ENCODE measurements at places on chromosomes 3 and 15.
A peak's percentile ranks its signal among the peaks of the same experiment; 100 is the strongest.

DNA sequence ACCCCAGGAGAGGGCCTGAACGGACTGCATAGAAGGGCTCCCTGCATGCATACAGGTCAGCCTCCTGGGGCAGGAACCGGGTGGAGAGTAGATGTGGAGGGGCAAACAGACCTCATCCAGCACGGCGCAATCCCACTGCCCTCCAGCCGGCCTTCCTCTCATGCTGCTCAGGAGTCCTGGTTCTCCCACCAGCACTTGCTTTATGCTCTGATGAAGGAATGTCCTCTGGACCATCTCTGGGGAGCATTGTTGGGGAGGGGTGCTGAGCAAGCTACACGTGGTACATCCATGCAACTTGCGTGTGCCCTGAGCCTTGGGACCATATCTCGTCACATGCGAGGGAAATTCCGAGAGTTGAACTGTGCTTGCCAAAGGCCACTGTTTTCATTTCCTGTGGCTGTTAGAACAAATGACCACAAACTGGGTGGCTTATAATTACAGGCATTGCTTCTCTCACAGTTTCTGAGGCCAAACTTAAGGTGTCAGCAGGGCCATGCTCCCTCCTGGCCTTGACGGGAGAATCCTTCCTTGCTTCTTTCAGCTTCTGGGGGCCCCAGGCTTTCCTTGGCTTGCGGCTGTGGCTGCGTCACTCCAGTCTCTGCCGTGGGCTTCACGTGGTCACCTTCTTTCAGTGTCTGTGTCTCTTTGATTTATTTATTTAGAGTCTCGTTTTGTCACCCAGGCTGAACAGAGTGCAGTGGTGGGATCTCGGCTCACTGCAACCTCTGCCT is 12.2 kb downstream of the SELENOS start:
- no peak for DNase-seq

DNA sequence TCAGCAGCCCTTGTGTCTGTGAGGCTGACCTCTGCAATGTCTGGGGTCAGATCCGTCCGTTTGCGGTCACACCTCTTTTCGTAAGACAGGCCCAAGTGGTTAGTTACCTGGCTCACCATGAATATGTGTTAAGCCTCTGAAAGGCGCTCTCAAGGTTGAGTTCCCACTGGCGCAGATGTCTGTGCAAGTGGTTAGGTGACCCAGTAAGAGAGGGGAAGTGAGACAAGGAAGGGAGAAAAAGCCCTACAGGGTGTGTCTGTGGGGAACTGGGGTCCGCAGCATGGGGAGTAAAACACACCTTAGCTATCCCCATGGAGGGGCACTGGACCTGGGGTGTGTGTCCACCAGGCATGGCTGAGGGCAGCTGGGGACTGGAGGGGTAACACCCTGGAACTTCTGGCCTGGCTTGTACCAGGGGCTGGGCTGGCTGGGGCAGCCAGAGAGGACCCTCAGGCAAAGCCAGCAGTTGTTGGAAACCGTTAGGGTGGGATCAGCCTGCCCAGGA is 391.6 kb upstream of the PROK2 start:
- DNase-seq, result no peak

DNA sequence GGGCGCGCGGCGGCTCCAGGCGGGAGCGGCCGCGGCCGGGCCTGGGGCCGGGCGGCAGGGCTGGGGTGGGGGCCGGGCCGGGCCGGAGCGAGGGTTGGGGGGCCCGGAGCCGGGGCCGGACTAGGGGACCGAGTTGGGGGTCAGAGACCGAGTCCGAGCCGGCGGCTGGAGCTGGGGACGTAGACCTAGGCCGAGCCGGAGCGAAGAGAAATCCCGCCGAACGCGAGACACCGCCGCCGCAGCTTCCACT is 37.3 kb downstream of the HMCES start:
- no peak for DNase-seq

- no peak for DNase-seq
These were observed 33.7 kb downstream of the DENND6A start for GRCh38 chr3:57659004-57659673.

DNA sequence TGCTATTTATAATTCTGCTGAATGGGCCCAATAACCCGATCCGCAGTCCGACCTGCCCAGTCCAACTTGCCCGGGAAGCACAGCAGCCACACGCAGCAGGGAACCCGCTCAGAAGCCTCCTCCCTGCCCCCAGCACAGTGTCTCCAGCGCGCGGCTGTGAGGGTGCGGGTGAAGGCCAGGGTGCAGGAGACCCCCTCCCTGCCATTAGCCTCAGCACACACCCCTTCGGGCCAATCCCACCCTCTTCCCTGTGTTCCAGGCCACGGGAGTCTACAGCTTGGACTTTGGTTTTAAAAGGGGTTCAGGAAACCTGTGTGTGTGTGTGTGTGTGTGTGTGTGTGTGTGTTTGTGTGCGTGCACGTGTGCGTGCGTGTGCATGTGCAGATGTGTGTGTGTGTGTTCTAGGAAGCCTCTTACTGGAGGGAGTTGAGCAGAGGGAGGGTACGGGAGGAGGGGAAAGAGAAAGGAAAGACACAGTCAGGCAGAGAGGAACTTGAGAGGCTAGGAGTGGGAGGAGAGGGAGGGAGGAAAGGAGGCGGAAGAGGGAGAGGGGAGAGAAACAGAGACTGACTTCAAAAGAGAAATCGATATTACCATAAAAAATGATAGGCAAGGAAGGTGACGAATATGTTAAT is 34.2 kb downstream of the ATP2B2 start:
- no peak for DNase-seq

GRCh38 chr3:49358884-49359225 is 702 bp upstream of the GPX1 start:
- DNase-seq, result no peak

DNA sequence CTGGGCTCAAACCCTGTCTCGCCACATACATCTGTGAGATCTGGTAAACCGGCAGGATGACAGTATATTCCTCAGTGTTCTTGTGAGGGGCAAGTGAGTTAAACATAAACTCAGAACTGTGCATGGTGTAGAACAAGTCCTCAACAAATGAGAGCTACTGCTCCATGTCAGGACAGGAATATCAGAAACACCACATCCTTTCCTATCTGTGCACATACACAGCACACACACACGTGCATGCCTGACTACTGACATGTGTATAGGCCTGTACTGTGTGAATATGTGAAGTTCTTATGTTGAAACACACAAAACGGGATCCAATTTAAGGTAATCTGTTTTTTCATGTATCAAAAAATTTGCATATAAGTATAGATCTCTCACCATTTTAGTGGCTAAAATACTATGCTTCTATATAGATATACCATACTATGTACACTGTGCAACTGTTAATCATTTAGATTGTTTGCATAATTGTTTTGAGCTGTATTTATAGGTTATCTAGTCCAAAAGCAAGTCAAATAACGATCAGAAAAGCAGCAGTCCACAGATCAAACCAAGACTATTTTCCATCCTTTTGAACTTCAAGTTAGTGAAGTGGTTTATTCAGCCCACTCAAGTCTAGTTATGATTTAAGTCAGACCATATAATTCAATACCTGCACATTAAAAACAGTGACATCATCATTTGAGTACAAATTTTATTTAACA is 44.8 kb downstream of the CCR4 start:
- DNase-seq, result no peak

GRCh38 chr15:88745065-88745464 is 58.2 kb upstream of the ACAN start:
- no peak for DNase-seq

DNA sequence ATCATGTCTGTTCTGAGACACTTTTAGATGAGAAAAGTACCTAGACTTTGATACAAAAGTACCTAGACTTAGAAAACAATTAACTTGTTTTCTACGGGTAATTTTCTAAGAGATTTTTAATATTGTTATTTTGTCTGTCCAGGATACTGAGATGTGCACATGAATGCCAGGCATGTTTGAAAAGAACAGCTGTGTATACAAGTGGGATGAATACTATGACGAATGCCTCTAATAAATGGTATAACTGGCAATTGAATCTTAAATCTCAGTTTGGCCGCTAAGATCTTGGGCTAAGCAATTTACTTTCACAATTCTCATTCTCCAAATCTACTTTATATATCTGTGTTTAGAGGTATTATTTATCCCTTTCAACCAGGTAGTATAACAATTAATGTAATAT is 207.4 kb downstream of the CBLB start:
- DNase-seq, result no peak

GRCh38 chr3:95775486-95776094 is 1038.8 kb upstream of the EPHA6 start:
- no peak for DNase-seq

GRCh38 chr3:52055537-52056351 is 627 bp downstream of the DUSP7 start:
- DNase-seq, result peak; percentile 55

- no peak for DNase-seq
These were observed 29.6 kb upstream of the TLE3 start for GRCh38 chr15:70127288-70127746.

DNA sequence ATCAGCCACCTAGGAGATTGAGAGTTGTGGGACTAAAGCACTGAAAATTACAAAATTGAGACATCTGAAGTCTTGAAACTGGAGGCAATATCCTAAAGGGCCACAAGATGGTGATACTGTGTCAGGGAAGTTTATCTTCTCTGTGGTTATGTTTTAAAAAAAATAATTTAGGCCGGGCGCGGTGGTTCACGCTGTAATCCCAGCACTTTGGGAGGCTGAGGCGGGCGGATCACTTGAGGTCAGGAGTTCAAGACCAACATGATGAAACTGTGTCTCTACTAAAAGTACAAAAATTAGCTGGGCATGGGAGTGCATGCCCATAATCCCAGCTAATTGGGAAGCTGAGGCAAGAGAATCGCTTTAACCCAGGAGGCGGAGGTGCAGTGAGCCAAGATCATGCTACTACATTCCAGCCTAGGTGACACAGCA is 17.9 kb upstream of the NIT2 start:
- DNase-seq, result peak; percentile 42

- no peak for DNase-seq
These were observed 53.7 kb upstream of the TRAK1 start for GRCh38 chr3:42037318-42037945.

DNA sequence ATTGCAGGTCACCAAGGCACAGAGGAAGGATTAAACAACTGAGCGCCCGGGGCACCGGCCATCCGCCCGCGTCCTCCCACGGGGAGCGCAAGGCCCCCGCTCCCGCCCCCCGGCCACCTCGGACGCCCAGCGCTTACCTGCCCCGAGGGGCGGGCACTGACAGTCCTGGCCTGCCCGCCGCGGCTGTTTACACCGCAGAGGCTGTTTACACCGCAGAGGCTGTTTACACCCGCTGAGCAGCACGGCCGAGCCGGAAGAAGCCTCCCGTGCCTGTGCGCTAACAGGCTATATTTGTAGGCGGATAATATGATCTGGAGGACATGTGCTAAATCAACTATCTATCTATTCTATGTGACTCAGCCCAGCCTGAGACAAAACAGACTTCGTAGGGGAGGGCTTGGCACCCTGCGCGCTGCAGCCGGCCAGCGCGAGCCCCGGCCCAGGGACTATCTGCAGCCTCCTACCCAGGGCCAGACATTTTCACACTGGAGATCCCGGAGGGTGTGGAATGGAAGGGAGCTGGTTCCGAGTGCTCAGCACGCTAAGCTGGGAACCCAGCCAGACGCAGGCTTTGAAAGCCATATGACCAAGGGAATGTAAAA is at the start of gene LRRC2:
Gene LRRC2 (minus strand): TSS at position 263 of the 602 bp plus-strand sequence. CDS start 14,711 bp downstream, outside the sequence.
- DNase-seq, result no peak

DNA sequence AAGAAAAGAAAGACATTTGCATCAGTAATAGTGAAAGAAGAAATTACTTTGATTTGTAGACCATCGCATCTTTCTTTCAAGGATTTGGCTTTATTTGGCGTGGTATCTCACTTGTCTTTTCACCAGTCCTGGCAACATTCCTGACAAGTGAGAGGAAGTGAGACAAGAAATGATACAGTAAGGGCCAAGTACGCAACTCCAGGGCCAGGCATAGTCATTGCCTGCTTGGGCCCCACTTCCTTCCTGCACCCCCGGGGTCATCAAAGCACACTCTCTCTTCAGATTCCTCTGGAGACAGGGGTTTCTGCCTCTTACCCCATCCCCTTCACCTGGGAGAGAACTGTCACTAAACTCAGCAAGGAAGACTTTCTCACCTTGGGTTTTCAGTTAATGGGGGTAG is 55.1 kb downstream of the CD47 start:
- DNase-seq, result no peak

GRCh38 chr3:18190646-18191045 is 234.5 kb downstream of the SATB1 start:
- DNase-seq, result no peak

GRCh38 chr3:186520957-186521842 is 23.0 kb downstream of the CRYGS start:
- peak; percentile 54 for DNase-seq

DNA sequence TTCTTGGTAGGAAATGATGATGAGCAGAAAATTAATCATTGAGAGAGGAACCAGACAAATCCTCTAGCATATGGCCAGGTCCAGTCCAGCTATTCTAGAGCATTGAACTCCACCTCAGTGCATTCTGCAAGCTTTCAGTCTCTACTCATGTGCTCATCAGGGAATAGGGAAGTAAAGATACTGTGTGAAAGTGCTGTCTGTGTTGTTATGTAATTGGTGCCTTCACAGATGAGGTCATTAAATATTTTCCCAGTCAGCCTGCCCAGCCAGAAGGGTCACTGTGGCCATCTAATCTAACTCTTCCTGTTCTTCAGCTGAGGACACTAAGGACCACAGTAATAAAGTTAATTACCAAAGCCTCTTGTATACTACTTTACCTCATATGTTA is 28.2 kb downstream of the C3orf62 start:
- DNase-seq, result no peak

DNA sequence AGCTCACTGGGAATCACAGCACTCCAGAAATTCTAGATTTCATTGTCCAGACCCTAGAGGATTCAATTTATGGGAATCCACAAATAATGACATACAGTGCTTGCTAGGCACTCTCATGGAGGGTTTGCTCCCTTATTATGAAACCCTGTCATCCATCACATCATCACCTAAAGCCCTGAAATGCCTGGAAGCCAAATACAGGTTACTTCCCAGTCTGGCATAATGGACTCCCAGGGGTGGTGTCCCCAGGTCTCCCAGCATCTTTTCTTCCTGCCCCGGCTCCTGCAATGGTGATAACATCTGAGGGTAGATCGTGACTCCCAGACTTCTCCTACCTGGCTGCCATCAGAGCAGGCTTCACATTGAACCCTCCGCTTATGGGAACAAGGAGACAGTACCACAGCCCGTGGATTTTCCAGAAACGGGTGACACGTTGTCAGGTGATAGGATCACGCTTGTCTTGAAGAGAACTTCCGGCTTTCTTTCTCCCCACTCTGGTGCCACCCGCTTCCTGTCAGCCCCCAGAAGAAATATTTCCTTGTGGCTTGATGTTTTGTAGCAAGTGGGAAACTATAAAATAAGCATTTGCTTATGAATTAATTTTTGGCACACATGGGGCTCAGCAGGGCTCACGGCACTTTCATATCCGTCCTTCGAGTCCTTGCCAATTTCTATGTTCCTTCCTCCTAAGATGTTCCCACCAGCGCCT is 238.7 kb upstream of the BHLHE40 start:
- peak; percentile 25 for DNase-seq

Measured in activated naive CD8-positive, alpha-beta T cell treated with anti-CD3 and anti-CD28 coated beads, Interleukin-2, amount 50 U/mL, for 24 hours (primary cell).